ENCODE measurements at places on chromosomes 5 and 9.

- DNase-seq, result no peak
Observed at GRCh38 chr5:14864181-14864812, 7.3 kb downstream of the ANKH start.

GRCh38 chr5:56321236-56321881 is 88.2 kb upstream of the ANKRD55 start:
- DNase-seq, result no peak

DNA sequence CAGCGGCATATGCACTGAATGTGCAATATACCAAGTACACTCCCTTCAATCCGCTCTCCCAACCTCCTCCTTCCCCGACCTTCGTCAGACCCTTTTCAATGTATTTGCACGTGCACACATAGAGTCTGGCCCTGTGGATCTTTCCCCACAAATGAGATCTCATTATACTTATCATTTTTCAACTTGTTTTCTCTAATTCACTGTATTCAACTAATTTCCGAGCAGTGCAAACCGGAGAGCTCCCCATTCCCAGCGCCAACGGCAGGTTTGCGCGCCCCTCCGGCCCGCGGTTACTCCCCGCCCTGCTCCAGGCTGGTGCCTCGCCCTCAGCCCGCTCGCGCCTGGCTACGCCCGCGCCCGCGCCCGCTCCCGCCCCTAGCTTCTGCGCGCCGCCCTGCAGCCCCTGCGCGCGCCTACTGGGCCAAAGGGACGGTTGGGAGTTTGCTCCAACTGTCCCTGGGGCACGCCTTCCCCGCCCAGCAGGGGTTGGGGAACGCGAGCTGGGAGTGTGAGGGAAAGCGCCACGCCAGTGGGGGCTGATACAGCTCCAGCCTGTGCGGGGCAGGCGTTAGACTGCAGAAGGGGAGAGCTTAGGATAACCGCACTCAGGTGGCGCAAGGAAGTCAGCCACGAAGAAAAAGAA is 3.3 kb upstream of the CDC20B start:
- no peak for DNase-seq

- peak; percentile 34 for DNase-seq
Observed at GRCh38 chr5:34959323-34959722, 30.0 kb downstream of the DNAJC21 start.

GRCh38 chr5:111756581-111757354 is at the start of gene NREP:
NREP (minus strand) TSS chr5:111757194; CDS start chr5:111755772, 1,422 bp downstream.
- no peak for DNase-seq

DNA sequence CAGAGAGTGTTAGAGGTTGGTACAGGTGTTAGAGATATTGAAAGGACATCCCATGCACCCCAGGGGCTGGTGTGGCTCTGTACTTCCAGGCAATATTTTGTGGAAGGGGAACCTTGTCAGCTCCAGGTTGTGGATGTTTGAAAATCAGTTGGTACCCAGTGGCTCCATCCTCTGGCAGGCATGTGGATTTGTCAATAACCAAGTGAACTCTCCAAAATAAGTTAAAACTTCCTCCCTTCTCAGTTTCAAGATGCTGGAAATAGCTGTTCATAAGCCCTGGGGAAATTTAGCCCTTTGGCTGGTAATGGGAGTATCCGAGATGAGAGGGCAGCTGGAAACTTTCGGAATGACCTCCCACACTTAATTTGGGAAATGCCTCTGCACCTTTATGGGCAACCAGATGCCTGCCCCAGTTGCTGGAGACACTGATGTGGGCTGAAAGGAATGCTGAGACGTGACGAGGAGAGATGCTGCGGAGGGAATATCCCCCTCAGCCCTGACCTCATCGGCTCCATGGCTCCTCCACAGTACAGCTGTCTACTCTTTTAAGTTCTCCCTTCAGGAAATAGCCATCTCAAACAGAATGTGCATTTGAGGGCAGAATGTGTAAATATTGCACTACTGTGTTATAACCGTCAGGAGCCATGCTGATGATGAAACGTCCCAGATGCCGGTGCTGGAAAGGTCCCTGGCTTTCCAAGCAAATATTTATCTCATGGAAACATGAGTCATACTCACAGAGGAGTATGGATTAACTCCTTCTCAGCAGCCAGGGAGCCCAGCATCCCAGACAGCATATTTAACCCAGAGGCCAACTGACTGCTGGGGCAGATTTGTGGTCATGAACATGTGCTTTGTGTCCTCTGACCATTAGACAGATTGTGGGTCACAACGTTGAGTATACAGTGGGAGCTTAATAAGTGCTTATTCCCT is 29.5 kb downstream of the TGFBI start:
- peak; percentile 100 for DNase-seq

GRCh38 chr9:89116064-89116804 is 62.4 kb downstream of the SHC3 start:
- DNase-seq, result peak; percentile 51

DNA sequence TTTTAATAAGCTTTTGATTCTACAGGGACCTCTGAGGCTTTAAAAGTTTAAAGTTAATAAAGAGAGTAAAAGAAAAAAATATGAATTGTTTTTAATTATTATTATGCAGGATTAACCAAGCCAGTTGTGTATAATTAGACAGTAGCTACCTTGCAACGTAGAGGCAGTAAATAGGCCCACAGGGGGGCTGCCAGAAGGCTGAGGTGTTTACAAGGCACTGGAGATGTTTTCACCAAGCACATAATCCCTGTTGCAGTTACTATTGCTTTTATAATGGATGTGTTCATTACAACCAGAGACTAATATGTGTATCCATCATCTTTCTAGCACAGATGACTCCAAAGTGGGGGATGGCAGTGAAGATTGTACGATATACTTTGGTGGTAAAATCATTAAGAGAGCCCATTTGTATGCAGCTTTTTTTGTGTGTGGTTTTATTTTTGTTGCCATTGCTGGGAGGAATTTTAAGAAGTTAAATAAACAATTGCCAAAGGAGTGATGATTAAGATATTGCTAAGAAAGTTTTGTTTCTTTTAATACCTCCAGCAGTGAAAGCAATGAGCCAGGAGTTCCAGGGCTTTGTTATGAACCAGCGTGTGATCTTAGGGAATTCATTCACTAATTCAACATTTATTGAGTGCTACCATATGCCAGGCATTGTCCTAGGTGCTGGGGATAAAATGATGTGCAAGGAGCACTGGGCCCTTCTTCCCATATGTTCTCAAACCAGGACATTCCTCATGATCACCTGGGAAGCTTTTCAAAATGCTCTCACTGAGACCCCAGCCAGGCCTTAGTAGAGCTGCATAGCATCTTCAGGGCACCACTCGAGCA is 138.7 kb upstream of the EFNA5 start:
- DNase-seq, result no peak

GRCh38 chr5:56529666-56530430 is 285.5 kb upstream of the MAP3K1 start:
- DNase-seq, result no peak

- DNase-seq, result no peak
Observed at GRCh38 chr5:82205005-82205404, 73.1 kb downstream of the RPS23 start.

GRCh38 chr5:118967059-118967508 is 21.3 kb downstream of the DTWD2 start:
- DNase-seq, result no peak

DNA sequence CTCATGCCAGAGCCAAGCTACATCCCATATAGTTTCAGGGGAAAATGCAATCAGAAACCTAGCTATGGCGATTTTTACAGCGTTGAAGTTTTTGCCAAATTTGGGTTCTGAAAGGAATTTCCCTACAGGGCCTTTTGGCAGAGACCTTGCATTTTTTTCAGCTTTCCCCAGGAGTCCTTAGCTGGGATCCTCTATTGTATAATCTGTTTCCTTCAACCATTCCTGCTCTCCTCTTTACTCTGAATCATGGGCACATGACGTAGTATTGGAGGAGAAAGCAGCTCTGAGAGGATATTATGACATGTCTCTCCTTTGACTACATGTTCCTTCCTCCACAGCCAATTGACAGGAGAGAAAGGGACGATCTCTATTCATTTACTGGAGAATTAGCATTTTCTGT is 118.5 kb upstream of the ERCC6L2 start:
- DNase-seq, result peak; percentile 53

DNA sequence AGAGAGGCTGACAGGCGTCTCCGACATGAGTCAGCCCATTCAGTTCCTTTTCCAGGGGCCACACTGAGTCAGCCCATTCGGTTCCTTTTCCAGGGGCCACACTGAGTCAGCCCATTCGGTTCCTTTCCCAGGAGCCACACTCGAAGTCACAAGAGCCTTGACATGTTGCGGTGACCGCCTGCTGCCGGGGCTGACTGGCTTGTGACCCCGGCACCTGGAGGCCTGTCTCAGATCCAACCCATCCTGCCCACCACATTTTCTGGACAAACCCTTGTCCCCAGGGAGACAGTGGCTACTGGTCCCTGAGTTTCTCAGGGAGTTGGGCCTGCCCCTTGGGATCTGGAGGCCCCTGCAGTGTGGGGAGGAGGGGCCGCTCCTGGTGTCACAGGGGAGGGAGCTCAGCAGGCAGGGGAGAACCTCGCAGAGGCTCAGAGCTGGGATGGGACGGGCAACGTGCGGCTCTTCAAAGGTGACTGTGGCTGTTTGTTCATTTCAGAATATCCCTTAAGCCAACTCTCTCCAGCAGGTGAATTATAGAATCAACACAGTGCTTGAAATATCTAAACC is 40.5 kb upstream of the LPCAT1 start:
- DNase-seq, result no peak

- DNase-seq, result no peak
Observed at GRCh38 chr9:104416470-104416869, 87.6 kb upstream of the OR13F1 start.

- DNase-seq, result peak; percentile 68
Observed at GRCh38 chr9:130866474-130866965, 30.1 kb downstream of the QRFP start.

GRCh38 chr9:82588301-82589180 is 474.4 kb downstream of the RASEF start:
- no peak for DNase-seq
